ENCODE measurements at places on chromosomes 1 and 21.
A peak's percentile ranks its signal among the peaks of the same experiment; 100 is the strongest.

DNA sequence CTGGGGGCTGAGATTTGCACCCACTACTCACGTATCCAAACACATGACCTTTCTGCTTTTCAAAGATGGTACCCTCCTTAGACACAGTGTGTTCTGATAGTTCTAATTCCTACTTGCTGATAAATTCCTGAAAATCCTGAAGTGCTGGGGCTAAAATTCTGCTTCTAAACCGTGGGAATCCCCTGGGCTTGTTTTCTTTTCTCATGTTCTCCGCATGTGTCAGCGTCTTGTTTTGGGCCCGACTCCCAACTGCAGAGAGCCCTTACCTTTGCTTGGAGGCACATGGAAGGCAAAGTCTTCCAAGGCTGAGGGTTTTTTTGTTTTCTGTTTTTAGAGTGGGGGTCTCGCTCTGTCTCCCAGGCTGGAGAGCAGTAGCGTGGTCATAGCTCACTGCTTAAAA, 27.2 kb downstream of the PSMG1 start:
- no peak for DNase-seq

DNA sequence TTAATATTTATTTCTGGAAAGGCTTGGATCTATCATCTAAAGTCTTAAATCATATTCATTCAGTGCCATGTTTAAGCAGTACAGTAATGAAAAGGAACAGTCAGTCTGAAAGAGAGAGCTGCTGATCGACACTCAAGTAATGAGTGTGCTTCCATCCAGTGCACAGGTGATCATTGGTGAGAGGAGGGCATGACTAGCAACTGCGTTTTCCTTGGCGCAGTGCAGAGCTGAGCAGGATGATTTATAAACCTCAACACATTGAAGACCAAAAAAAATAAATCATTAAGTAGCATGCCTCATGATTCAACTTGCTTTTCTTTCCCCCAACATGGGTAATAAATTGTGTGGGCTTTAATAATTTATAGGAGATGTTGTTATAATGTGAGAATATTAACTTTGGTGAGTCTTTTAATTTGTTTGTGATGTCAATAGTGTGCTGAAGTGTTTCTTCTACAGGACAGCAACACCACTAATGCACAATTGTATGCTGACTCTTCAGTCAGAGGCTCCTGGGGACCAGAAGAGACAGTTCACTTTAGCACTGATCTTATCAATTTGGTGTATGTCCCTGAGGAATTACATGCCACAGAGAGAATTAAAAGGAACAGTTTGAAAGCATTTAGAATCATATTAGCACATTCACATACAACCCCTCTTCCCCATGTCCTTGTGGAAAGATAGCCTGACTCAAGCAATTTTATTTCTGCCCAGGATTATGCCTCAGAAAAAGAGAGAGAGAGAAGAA, 199.7 kb upstream of the ADGRL2 start:
- DNase-seq: no peak

DNA sequence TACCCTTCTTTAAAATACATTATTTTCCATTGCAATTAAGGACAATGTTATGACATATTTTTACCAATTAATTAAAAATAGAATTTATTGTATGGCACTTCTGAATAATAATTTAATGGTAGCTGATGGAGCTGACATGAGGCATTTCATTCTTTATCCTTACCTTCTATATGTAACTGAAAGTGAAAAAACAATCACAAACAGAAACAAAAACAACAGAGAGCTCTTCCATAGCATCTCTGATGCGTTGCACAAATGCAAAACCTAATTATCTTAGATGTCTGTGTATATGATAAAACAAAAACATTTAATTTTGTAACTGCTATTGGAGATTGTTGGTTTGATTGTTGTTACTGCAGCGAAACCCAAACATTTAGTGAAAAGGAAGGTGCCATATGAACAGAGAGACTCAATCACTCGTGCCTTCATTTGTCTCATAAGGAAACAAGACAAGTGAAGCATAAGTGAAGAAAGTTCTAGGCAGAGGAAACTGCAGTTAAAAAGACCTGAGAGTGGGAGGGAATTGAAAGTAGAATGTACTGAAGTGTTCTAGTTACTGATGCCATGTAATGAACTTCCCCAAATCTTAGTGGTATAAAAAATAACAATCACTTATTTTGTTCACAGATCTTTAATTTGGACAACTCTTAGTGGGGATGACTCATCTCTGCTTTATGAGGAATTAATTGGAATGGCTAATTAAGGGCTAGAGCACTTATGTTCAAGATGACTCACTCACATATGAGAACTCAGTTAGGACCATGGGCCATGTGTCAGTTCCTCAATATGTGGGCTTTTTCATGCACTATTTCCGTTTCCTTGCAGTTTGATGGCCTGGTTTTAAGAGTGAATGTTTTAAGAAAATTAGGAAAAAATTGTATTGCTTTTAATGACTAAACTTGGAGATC, 245.0 kb upstream of the OLFM3 start:
- no peak for DNase-seq

- no peak for DNase-seq
These were observed 1.3 kb upstream of the CHI3L1 start for GRCh38 chr1:203187689-203188264.

DNA sequence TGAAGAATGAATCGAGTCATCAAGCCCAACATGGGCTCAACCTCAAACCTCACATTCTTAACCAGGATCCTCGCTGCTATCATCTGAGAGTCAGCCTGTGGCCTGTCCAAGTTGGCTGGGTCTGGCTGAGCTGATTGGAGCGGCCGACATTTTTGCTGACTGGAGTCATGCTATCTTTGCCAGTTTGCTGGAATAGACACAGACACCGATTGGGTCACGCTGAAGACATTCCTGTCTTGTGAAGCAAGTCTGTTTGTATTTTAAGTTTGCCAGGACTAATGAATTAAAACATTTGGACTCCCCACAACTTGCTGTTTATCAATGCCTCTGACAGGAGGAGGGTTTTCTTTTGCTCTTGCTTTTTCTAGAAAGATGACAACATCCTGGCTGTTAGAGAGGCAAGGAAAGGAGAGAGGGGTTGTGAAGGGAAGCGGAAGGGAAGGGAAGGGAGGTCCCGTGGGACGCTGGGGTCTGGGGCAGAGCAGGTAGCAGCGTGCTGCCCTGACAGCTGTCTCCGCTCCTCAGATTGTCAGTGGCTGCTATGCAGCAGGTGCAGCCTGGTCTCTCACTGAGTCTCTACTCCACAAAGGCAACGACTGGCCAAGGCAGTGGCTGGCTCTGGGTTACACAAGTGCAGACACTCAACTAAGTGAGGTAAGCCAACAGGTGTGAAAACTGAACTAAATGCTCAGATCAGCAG, at the start of gene MAP3K7CL:
Gene MAP3K7CL (plus strand): TSS at position 375 of the 700 bp plus-strand sequence. CDS start 2,701 bp downstream, outside the sequence.
- DNase-seq: no peak

DNA sequence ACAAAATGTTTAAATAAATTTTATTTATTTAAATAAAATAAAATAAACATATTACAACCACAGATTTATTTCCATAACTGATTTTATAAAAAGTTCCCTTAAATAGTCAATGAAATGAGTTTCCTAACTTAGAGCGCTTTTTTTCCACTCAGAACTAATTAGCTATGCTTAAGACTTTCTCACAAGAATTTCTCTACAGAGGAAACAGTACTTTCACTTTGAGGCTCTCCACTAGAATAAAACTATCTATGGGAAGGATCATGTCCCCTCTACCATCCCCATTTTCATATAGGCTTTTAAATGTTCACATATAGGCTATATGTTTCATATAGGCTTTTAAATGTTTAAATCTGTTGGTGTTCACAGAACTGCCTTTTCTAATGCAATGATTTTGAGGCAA, 40.0 kb upstream of the DPH5 start:
- DNase-seq: no peak

- DNase-seq: no peak
These were observed 3.0 kb upstream of the KRTAP15-1 start for GRCh38 chr21:30437010-30437565.

DNA sequence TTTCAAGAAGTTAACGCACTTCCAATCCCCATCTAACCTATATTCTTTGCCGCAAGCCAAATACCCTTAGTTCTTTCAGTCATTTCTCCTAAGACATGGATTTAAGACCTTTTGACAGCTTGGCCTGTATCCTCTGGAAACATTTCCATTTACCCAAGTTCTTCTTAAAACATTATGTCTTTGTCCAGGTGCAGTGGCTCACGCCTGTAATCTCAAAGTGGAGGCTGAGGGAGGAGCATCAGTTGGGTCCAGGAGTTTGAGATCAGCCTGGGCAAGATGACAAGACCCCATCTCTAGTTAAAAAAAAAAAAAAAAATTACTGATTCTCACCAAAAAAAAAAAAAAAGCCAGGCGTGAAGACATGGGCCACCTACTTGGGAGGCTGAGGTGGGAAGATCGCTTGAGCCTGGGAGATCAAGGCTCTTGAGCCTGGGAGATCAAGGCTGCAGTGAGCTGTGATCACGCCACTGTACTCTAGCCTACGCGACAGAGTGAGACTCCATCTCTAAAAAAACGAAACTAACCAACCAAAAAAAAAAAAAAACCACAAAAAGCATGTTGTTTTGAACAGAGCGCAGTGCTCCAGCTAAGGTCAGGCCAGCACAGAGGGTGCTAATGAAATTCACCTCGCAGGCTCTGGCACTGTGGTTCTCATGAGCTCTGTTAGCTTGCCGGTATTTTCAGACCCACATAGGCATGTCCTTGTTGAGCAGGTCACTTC, 36.0 kb downstream of the NUAK2 start:
- DNase-seq: peak; percentile 68

GRCh38 chr21:38989745-38990423, 184.2 kb downstream of the ETS2 start:
- no peak for DNase-seq

- DNase-seq: no peak
These were observed 32.6 kb upstream of the PARP1 start for GRCh38 chr1:226440512-226440911.

- no peak for DNase-seq
These were observed 73.8 kb downstream of the ERG start for GRCh38 chr21:38424305-38425019.

- no peak for DNase-seq
These were observed at the start of gene PLPPR4 for GRCh38 chr1:99264201-99265021. TSS of gene PLPPR4 (plus strand) at chr1:99264492. CDS start at chr1:99264594, 102 bp downstream.

GRCh38 chr21:37061926-37062592, 10.8 kb downstream of the PIGP start:
- no peak for DNase-seq

- no peak for DNase-seq
These were observed 54.0 kb upstream of the PALMD start for GRCh38 chr1:99591886-99592285.

GRCh38 chr1:11693024-11693590, 1.6 kb downstream of the DRAXIN start:
- DNase-seq: peak; percentile 28

- DNase-seq: no peak
These were observed 323.7 kb upstream of the FAM78B start for GRCh38 chr1:166490437-166490991.

DNA sequence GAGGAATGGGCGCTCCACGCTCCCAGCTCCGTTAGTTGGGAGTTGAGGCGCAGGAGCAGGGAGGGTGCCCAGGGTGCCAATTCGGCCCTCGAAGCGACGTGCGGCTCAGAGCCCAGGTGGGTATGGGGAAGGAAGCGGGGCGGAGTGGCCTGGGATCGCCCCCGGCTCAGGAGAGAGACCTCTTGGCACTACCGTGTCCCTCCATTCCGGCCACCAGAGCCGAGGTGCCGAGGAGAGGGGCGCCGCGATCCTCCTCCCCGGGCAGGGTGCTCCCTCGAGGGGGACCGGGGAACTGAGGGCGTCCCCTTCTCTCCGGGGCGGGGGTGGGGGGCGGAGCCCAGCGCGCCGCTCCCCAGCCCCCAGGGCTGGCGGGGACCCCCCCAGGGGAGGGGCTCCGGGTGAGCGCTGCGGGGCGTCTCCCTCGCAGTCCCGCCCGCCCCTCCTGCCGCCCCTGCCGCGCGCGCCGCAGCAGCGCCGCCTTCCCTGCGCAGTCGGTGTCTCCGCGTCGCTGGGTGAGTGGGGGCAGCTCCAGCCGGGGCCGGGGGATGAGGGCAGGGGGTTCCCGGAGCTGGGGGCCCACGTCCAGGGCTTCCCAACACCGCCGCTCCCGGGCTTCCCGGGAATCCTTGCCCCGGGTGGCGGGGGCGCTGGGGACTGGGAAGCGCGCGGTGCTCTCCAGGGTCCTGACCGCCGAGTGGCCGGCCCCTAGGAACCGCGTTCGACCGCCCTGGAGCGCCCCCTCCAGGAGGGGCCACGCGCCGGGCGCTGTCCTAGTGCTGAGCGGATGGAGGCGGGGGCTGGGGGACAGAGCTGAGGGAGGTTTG, at the start of gene HPCA:
Gene HPCA (plus strand): TSS at position 488 of the 824 bp plus-strand sequence. CDS start 2,408 bp downstream, outside the sequence.
- DNase-seq: no peak

- DNase-seq: no peak
These were observed 11.2 kb downstream of the AGO1 start for GRCh38 chr1:35894183-35894582.

DNA sequence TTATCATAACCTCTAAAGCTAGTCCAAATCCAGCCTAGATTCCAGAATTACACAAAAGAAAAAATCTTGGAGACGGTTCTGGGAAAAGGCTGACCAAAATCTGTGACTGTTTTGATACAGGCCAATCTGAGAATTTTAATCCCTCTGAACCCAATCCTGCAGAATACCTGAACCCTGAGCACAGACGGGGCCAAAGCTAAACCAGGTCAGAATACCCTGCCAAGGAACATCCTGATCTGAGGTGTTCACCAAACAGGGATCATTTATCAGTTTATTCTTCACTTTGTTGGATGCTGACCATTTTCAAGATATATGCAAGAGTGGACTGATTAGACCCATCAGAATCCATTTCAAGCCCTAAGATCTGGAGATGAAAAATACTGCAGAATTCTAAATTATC, 3.6 kb downstream of the RC3H1 start:
- no peak for DNase-seq

GRCh38 chr1:197486946-197487345, 218.9 kb downstream of the CRB1 start:
- no peak for DNase-seq

DNA sequence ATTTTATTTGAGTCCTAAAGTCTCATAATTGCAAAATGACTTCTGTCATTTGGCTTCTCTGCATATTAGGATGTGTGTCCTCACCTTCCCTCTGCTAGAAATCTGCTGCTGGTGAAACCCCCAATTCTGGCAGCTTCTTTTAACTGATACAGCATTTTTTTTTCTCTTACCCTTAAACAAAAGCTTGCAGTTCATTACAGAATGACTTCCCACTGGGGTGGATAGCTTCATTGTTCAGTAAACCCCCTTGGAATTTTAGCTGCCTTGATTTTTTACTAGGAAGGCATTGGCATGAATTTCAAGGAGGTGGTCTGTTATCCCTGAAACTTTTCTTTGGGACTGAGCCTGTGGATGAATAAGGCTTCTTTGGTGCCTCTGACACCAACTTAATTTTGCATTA, 16.8 kb downstream of the TSEN15 start:
- no peak for DNase-seq

DNA sequence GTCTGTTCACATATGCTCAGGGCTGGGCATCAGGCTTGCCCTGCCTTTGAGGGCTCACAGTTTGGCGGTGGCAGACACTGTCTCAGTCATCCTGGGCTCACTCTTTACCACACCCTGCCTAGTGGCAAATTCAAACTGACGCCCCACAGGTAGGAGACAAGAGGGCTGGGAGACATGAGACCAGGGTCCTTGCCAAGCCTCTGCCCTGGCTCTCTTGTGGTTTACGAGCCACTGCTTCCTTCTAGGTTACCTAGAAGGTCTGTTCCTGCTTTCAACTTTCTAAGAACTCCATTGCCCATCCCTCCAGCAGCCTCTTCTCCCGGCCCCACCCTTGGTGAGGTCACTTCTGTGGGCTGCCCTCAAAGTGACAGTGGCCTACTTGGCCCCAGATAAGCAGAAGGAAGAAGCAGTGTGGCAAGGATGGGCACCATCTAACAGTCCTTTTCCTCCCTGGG, 10.5 kb downstream of the KIF21B start:
- DNase-seq: no peak
